ENCODE measurements at places on chromosomes 3 and 15.

GRCh38 chr3:183779896-183780465 lies 45.4 kb downstream of the MAP6D1 start:
- no peak for DNase-seq

GRCh38 chr15:92163641-92164040 lies 230.0 kb upstream of the ST8SIA2 start:
- DNase-seq = no peak

DNA sequence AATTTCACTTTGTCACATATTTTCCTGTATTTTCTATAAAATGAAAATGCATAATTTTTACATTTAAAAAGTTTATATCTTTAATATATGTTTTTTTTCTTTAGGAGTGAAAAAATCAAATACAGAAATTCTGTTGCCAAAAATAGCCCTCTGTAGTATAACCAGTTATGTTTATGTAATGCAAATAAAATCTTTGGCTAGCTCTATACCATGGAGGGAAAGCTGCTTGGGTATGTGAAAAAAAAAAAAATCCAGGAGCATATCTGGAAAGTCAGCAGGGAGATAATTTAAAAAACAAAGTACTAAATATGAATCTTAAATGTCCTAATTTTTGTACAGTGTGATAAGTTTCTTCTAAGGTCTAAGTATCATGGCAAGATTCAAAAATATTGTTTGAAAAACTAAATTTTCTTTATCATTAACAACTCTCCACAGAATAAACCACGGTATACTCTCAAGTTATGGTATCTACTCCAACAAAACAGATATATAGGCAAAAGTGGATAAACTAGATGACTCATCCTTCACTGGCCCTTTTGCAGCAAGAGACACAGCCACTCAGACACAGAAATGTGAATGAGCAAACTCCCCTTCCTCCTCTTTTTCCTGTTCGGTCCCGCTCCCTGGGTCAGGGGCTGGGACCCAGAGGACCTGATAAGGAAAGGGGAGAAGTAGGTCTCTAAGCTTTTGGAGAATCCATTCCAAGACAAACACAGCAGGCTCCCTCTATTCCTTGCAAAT lies 66.6 kb downstream of the PDZRN3 start:
- no peak for DNase-seq

- no peak for DNase-seq
Observed at GRCh38 chr3:13023971-13024764, 49.1 kb downstream of the IQSEC1 start.

DNA sequence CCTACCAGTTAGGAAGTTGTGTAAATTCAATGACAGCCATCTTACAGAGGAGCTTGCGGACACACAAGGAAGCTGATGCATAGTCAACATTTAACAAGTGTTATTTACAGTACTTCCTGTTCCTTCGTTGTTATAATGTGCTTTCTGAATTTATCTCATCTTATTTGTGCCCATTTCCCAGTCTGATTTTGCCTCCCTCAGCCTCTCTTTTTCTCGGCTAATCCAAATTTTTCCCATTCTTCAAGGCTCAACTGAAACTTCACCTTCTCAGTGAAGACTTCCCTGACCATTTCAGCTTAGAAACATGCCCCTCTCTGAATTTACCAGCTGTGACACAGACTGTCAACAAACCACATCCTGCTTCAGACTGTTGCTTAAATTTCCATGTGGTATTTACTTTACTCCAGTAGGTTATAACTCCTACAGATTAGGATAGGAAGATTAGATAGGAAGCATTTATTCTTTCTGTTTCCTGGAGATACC lies 55.7 kb upstream of the CP start:
- DNase-seq = no peak

GRCh38 chr15:60275624-60276023 lies 122.2 kb downstream of the ANXA2 start:
- no peak for DNase-seq

DNA sequence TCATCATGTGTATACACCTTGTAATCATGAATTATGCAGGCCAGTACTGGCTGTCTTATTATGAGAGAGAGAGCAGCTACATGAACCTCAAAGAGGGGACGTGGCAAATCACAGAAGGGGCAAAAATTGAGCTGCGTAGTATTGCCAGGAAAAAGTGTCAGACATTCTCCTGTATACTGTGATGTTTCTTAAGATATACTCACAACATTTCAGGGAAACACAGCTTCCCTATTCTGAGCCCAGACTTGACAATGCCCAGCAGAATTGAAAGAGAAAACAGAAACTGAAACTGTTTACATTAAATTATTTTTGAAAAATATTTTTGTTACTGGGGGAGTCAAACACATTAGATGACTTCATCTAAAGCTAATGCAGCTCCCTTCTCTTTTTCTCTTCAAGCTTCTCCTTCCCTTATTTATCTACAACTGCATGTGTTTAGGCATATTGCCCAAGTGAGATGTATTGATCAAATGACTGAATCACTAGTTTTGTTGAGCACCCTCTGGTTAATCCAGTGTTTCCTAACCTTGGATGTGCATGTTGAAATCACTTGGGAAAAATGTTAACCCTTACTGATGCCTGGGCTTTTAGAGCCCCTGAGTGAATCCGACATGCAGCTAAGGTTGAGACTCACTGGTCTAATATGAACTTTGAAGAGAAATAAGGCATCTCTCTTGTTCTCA lies 39.5 kb downstream of the CADPS start:
- no peak for DNase-seq

GRCh38 chr15:64746356-64746755 lies 29.0 kb downstream of the RBPMS2 start:
- no peak for DNase-seq

- DNase-seq = no peak
Observed at GRCh38 chr3:70110066-70110465, 110.5 kb downstream of the SAMMSON start.

- no peak for DNase-seq
Observed at GRCh38 chr15:71730277-71731144, 79.8 kb upstream of the NR2E3 start.

GRCh38 chr3:159824333-159824732 lies 164.3 kb upstream of the IL12A start:
- no peak for DNase-seq

DNA sequence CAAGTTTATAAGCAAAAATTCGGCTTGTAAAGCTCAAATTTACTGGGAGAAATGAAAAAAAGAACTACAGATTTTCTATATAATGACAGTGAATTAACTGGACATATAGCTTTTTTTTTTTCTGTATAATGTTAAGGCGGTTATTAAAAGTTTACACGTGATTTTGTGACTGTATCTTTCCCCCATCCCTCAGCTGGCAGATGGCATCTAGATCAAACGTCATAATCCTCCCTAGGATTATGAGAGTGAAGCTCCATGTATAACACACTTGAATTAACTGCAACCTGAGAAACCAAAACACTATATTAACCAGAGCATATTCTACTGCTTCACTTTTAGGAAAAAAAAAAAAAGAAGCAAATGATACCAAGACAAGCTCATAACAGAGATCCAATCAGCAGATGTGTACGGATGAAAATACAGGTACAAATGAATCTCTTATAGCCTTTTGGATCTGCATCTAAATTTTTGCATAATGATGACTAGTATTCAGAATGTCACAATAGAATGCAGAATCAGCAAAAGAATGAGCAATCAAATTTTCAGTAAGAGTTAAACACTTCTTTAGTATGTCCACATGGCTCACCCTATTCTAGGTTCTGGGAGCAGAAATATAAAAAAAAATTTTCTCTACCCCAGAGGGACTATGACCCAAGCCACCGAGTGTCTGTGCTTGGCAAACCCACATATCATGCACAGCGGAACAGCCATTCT lies 12.4 kb downstream of the MOBP start:
- DNase-seq = no peak

DNA sequence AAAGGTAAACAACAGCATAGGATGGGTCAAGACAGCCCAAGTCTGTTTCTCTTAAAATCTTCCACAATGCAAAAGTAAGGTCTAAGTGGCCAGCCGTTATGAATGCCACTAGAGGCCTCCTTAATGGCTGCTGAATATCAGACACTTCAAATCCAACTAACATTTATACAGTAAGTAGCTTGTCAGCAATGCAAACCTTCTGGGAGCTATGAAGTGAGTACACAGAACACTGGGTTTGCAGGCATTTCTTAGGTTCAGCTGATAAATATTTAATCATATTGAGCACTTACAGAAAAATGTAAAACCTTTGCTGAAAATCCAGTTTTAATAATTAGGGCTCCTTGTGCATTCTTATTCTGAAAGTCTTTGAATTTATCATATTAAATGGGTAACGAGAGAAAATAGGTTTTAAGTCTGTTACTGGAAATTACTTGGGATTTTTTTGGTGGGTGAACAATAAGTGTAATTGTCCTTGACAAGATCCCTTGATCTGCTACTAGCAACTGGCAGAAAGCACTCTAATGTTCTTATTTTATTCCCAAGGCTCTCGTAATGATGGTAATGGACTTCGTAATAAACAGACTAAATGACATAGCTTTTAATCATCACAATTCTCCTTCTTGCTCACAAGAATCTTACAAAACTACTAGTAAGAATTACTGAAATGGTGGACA lies 141.7 kb upstream of the GPR149 start:
- no peak for DNase-seq

DNA sequence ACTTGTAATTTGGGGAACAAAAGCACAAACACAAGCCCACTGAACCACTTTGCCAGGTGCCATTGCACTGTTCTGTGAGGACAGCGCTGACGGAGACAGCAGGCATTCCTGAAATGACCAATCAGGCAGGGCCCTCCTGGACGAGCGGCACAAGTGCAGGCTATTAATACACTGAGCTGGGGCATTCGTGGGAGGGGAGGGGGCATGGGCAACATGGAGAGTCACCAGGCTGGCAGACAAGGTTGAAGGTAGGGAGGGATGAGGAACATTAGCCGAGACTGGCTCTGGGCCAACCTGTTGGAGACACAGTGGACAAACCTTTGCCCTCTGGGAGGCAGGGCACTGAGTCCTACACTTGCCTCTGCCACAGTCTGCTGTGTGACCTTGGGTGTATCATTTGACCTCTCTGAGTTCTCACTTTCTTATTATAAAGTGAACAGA lies 45.6 kb downstream of the NOX5 start:
- DNase-seq = no peak

DNA sequence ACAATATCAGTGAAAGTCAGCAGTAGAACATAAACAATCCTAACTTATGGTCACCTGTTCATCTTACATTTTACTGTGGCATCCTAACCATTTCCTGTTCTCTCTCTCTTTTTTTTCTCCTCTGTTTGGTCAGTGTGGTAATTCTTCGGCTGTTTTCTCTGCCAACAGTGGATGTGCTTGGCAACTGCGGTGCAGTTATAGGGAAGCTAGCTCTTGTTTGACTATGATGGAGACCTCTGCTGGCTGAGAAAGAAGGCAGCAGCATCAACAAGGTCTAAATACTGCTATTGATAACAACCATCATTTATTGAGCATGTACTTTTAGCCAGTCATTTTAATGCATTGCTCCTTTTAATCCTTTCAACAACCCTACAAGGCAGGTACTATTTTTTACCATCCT lies 723 bp upstream of the DRD3 start:
- no peak for DNase-seq

DNA sequence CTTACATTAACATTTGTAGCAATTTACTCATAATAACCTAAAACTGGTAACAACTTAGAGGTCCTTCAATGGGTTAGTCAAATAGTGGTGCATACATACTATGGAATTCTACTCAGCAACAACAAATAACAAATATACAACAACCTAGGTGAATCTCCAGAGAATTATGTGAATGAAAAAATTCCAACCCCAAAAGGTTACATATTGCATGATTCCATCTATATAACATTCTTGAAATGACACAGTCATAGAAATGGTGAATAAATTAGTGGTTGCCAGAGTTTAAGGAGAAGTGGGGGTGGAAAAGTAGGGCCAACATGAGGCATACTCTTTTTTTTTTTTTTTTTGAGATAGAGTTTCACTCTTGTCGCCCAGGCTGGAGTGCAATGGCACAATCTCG lies 12.7 kb upstream of the SNTN start:
- DNase-seq = no peak

DNA sequence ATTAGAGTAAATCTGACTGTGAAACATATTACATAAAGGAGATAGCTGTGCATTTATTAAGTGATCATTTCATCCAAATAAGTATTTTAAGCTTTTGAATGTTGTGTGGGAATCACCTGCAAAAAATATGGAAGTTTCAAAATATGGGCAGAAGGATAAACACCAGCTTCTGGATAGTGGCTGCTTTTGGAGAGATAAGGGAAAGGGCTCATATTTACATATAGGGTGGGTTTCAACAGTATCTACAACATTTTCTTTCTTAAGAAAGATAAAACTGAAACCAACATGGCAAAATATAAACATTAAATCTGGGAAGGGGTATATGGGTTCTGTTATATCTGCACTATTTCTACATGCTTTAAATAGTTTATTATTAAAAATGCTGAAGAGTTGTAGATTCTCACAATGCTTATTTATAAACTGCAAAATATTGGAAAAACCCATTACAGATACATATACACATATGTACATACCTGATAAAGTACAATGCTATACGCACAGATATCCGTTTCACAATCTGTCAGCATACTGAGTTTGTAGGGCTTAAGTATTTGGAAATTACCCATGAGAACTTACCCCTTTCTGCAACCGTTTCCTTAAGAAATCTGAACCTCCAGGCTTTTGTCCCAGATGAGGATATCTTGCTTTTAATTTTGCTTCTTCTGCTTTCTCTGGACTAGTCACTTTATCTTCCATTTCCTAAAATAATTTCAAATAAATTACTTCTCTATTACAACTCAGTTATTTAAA lies 12.1 kb downstream of the ARPP19 start:
- DNase-seq = no peak

DNA sequence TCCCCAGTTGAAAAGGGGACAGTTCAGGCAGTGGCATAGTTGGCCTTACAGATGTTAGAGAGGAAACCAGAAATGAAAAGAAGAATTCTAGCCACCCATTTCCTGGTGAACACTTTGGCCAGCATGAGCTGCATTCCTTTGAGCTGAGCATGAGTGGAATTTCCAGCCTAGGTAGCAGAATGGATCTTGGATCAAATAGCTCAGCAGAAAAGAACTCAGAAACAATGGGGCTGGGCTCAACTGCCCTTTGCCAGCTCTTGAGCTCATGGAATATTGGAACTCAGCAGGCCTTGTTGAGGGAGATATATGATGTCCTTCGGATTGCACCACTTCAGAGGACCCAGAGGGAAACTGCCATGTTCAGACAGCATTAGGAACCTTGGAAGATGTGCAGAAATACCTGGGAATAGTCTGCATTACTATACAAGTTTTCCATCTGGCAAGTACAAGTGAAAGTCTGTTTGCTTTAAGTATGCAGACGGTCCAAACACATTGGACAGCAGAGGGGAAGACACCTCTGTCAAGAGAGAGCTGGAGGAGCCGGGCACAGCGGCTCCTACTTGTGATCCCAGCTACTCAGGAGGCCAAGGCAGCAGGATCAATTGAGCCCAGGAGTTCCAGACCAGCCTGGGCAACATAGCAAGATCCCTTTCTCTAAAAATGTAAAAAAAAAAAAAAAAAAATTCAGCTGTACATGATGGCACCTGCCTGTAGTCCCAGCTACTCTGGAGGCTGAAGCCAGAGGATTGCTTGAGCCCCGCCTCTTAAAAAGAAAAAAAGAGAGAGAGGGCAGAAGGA lies 3.1 kb upstream of the CDV3 start:
- no peak for DNase-seq

Data from stimulated activated naive CD4-positive, alpha-beta T cell treated with Interleukin-2 at 50 U/mL for 16 hours (primary cell).